Mucosa of gallbladder (tissue), 1 donor: ENCODE measurements at places on chromosomes 13 and 19. TPM values are rescaled to one million over a fixed set of nuclear protein-coding genes. Genes with fewer than 3 reads are reported as not detected.

The DMRTC2 gene
- not detected for total RNA-seq

The FUT1 gene
- 1.0 TPM for total RNA-seq

The MAB21L1 gene
- total RNA-seq: 0.20 TPM

The SPACA4 gene
- not detected for total RNA-seq

The A1BG gene
- 8.1 TPM for total RNA-seq

The KXD1 gene
- total RNA-seq: 70.5 TPM

DNA sequence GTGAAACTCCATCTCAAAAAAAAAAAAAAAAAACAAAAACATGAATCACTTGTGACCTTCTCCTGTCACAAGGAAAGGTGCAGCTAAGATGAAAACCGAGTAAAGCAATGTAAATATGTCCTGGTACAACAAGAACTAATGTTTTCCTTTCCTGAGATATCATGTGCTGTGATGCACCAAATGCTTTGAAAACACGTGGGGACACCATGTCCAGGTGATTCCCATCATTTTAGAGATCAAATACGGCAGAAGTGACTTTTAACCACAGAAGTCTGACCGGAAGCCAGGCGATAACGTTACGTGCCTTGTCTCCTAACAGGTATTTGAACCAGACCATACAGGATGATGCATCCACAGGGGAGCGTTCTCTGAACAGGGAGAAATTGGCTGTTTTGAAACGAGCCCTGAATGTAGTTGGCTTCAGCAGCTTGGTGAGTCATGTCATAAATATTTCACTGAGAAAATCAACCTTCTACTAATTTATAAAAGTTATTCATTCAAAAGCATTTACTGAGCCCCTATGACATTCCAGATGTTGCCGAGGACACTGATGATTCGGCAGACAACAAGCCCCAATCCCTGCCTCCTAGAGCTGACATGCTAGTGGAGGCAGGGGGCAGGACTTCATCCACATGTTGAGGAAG is 328.1 kb downstream of the MYO16 start:
- no peak for DNase-seq

- DNase-seq: no peak
Observed at GRCh38 chr13:105167385-105167784, 1368.1 kb downstream of the EFNB2 start.

- no peak for DNase-seq
Observed at GRCh38 chr13:29947839-29948238, 97.4 kb upstream of the UBL3 start.

DNA sequence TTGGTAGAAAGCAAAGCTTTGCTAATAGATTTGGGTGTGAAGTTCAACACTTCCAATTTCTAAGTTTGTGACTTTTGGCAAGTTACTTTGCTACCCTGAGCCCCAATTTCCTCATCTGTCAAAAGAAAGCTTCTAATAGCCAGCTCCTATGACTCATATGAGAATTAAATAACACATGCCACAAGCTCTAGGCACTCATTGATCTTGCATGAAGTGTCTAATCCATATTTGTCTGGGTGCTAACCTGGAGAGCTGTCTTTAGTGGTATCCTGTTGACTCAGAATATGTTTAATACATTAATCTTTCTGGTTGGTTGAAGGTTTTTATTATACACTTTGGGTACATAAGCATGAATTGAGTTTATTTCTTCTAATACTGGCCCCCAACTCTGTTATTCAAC is 188.8 kb downstream of the POSTN start:
- DNase-seq: no peak

- DNase-seq: no peak
Observed at GRCh38 chr19:11964496-11964857, 363 bp upstream of the ZNF763 start.

DNA sequence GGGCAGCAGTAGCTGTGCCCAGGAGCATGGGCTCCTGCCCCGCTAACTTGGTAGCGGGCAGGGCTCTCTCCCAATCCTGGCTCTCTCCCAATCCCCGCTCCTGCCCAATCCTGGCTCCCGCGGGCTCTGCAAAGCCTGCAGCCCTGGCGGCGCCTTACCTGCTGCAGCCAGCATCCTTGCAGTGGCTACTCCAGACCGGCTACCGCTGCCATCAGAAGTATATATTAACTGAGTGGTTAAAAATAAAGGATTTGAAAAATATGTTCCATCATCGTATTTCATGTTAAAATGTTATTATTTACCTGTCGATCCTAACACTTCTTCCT is 698.2 kb downstream of the SLITRK1 start:
- DNase-seq: no peak

GRCh38 chr19:12921047-12921446 is 2.0 kb upstream of the SYCE2 start:
- no peak for DNase-seq

DNA sequence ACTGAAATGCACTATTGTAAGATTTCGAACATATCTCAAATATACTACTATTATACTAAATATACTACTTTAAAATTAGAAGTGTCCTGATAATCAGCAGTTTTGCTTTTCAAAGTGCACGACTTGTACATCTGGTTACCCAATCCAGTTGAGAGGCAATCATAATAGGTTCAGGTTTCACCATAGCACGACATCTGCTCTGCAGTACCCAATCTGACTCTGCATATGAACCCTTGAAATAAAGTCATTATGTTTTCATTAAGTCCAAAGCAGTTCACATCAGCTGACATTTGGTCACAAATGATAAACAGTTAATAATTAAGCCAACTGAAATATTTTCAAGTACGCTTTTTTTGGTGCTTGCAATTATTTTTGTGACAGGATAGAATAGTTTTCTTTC is 90.6 kb downstream of the PCDH9 start:
- DNase-seq: no peak

- no peak for DNase-seq
Observed at GRCh38 chr19:16860118-16860517, 28.7 kb upstream of the F2RL3 start.

DNA sequence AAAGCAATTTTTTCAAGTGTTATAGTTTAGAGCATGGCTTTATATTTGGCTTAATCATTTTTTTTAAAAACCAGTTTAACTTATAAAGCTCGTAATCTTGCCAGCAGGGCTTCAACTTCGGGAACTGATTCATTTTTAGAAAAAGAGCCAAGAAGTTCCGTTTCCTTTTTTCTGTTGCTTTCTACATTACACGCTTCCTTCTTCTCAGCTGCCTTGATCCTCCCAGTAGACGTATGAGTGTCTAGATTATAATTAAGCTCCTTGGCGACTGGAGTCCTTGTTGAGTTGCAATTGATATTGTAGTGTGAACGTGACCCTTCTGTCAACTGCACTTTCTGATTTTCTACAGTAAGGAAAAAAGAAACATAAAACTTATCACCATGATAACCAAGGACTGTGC is 497.2 kb downstream of the DIAPH3 start:
- no peak for DNase-seq

DNA sequence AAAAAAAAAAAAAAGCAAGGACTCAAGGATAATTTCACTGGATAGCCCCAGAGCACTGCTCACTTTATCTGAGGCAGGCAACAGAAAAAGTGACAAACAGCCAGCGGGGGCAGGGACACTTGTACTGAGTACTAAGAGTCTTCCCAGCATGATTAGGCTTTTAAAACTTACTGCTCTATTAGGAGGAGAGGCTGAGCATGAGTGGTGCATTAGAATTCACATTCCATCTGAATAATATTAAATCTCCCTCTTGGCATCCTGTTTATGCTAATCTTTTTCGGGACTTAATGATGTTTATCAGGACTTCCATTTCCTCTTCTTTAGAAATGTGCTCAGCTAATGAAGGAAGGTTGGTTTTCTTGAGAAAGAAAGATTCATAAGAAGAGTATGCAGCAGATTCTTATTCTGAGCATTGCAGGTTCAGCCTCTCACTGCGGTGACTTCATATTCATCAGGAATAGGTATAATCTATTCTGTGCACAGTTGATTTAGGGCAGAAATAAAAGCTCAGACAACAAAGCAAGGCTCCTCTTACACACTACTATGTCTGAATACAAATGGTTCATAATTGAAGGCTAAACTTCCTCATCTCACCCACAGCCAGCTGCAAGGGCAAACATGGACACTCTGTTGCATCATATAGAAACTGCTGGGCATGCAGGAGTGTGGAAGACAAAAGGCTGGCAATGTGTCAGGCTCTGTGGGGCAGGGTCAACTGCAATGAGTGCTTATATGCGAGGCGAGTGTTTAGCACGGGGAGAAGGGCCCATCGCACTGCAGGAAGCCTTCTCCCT is 107.0 kb downstream of the KL start:
- DNase-seq: no peak

- no peak for DNase-seq
Observed at GRCh38 chr13:50228527-50228926, 213.3 kb downstream of the KCNRG start.

DNA sequence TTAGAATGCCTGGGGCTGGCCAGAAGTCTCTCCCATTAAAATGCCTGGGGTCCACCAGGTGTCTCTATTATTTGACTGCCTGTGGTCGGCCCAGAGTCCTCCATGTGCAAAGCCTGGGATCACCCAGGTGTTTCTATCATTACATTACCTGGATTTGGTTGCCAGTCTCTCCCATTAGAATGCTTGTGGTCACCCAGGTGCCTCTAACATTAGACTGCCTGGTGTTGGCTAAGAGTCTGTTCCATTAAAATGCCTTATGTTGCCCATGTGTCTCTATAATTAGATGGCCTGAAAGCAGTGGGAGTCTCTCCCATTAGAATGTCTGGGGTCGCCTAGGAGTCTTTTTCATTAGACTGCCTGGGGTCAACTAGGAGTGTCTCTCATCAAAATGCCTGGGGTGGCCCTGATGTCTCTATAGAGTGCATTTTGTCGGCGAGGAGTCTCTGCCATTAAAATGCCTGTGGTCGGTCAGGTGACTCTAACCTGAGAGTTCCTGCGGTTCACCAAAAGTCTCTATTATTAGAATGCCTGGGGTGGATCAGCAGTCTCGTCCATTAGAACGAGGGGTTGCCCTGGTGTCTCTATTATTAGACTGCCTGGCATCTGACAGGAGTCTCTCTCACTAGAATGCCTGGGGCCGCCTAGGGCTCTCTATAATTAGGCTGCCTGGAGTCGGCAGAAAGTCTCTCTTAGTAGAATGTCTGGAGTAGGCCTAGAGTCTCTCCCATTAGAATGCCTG is 1540.5 kb downstream of the UQCRFS1 start:
- DNase-seq: peak; percentile 3

DNA sequence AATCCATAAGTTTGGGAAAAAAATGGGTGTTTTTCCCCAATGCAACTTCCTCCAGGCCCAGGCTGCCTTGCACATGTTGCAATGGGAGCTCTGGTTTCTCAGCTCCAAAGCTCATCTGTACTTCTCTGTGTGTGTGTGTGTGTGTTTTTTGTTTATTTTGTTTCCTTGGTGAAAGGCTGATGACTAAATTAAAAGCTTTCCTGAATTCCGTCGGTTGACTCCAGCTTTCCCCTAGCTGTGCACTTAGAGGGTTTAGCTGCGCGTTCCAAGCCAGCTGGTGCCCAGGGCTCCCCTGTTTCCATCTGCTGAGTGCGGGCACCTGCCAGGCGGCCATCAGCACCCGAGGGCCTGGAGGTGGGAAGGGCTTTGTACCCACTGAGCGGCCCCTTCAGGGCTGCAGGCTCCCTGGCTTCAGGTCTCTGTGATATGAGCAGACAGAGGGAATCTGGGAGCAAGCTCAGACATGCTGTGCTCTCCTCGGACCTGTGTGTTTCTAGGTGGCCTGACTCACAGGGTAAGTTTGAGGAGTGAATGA is 129.1 kb upstream of the SOX1 start:
- DNase-seq: no peak

GRCh38 chr13:112943309-112944125 is 25.5 kb upstream of the MCF2L start:
- peak; percentile 28 for DNase-seq

DNA sequence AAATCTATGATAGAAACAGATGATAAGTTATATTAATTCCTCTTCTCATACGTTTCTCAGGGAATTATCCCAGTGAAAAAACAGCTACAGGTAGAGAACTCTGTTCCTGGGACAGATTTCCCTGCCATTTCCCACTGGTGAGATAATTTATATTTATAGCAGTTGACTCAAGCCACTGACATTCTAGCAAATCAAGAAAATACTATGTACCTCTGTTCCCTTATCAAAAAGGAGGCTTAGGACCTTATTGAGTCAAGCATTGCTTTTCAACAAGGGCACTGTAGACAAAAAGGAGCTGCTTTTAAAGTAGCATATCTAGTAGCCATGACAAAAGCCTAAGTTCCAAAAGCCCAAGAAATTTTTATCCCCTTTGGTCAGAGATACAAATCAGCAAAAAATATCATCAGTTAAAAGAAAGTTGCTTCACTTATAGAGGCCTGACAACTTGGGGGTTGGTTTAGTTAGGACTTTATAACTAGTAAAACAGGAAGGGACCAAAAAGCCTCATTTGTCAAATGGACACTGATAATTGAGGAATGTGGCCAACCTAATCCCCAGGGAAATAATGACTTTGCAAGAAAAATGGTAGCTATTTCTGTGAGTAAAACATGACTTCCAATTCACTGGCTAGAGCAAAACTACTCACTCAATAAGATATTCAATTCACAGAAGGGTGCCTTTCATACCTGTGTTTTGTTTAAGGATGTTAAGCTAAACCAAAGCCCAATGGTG is 652.5 kb downstream of the SLITRK1 start:
- DNase-seq: no peak
